ENCODE measurements at places on chromosomes 3 and 15.

GRCh38 chr3:171159024-171159821, 132.7 kb upstream of the SLC2A2 start:
- DNase-seq, result no peak

DNA sequence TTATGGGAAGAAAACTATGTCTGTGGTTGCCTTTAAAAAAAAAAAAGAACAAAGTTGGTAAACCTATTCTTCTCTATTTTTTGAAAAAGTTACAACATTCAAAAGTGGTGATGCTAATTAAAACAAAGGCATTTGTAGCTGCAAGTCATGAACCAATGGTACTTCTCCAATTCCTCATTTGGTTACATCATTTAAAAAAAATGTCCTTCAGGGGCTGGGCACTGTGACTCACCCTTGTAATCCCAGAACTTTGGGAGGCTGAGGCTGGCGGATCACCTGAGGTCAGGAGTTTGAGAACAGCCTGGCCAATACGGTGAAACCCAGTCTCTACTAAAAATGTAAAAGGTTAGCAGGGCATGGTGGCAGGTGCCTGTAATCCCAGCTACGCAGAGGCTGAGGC, 574.6 kb downstream of the VGLL3 start:
- DNase-seq, result no peak

DNA sequence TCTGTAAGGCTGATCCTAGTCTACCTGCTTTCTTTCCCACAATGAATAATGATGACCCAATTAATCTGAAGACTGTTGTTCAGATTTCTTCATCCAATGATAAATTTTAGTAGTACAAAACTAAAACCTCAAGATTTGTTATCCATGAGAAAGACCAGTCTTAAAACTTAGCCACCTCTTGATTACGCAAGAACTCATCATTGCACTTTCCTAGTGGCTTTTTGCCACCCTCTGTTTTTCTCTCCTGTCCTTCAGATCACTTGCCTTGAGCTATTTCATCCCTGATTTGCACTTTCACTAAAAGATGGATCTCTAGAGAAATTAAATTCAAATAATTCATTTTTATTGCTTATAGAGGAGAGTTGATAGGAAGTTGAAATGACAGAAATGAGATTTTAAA, 142.7 kb upstream of the RBMS3 start:
- no peak for DNase-seq

DNA sequence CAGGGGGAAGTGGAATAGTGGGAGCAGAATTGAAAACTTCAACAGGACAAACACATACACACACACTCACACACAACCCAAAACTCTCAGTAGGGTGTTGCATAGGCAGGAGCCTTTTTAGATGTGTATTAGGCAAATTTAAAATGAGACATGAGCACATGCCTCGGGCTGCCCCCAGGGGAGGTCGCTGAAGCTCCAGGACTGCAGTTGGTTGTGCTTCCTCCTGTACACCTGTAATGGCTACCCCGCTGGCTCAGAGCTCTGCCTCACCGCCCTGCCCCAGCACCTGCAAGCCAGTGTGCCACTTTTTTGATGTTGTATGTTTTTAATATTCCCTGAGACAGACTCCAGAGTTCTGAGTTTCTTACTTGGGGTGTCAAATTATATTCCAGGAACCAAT, 303.4 kb upstream of the NR2E3 start:
- DNase-seq, result no peak

DNA sequence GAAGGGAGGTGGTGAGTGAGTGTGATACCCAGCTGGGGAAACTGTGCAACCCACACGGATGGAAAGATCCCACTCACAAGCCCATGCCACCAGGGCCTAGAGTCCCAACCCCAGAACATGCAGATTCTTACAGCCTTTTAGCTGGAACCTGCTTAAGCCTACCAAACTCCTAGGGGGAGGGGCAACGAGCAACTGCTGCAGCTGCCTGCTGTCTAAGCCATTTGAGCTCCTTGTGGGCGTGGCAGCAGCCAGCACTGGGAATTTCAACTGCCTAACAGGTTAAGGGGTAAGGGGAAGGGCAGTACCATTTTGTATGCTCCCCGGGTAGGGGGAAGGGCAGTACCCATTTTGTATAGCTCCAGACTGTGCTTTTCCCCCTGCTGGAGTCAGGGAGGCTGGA, 673.2 kb upstream of the BCHE start:
- no peak for DNase-seq

DNA sequence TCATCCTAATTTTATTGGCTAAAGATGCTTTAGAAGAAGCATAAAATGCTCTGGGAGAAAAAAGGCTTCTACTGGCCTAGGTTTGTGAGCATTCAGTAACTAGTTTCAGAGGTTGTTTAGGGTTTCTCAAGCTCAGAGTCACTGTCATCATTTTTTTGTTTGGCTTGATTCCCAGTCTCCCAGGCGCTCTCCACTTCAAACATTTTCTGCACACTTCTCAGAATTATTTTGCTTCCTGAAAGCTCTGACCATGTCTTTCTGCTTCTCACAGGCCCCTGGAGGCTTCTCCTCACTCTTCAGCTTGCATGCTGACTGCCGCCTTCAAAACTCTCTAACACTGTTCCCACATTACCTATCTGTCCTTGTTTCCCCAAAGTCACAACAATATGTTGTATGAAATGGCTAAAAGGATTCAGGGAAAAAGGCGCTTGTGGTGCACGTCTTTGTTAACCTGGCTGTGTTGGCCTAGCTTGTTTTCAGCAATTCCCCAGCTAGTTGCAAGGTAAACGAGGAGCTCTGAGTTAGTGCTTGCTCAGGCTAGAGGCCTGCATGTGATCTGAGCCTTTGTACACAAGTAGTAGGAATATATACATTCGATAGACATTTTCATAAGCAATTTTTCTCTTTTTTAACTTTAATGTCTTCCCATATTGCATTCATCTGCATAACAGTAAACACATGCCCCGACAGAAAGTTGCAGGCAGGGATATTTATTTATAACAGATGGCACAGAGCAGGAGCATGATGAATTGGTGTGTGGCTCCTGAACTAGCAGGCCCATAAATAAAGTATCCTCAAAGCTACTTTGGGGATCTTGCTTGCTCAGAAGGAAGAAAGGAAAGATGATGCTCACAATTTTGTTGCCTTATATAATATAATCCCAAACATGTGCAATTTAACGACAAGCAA, 129.2 kb upstream of the DPH6 start:
- DNase-seq, result no peak

GRCh38 chr15:37900326-37901221, 33.9 kb upstream of the TMCO5A start:
- DNase-seq, result no peak

DNA sequence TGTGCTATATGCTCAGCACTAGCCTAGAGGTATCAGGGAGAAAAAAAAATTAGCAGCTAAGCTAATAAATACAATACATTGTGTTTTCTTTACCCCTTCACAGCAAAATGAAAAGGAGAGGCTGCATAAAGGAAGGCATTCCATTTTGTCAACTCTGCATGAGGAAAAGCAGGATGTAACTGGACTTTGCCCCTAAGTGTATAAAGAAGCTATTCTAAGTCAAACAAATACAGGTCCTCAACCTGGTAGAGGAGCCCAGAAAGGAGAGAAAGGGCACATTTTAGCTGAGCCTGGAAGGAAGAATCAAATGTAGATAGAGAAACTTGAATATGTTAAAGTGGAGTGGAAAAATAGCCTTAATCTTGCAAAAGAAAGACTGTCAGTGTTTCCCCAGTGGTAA, 89.0 kb upstream of the SPRED1 start:
- DNase-seq, result no peak

GRCh38 chr3:45499529-45499928, 95.0 kb upstream of the LIMD1 start:
- DNase-seq, result no peak

GRCh38 chr3:14804835-14805780, 13.7 kb upstream of the FGD5 start:
- DNase-seq, result no peak

DNA sequence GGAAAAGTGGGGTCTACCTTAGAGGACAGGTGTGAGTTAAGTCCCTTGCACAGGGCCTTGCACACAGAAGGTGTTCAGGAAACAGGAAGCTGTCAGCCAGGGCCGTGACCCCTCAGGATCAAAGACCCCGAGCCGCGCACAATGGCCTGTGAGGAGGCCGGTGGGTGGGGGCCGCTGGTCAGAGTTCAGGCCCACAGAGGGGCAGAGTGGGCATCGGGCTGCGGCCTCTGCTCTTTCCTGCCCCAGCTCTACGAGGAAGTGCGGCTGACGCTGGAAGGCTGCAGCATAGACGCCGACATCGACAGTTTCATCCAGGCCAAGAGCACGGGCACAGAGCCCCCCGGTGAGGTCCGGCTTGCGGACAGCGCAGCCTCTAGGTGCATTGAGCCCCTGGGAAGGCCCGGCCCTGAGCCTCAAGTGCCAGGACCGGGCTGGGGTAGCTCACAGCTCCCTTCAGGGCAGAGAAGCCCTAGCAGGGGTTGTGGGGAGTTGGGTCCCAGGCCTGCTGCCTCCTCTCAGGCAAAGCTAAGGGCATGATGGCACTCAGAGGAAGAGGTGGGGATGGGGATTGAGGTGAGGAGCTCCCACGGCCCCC, 37.2 kb downstream of the PSTPIP1 start:
- no peak for DNase-seq

GRCh38 chr3:160129459-160130061, 95.7 kb upstream of the C3orf80 start:
- DNase-seq, result no peak

- DNase-seq, result no peak
Measured at GRCh38 chr3:127546970-127547733, 43.4 kb downstream of the TPRA1 start.

GRCh38 chr3:45786801-45787495, 9.4 kb downstream of the SLC6A20 start:
- DNase-seq, result no peak

DNA sequence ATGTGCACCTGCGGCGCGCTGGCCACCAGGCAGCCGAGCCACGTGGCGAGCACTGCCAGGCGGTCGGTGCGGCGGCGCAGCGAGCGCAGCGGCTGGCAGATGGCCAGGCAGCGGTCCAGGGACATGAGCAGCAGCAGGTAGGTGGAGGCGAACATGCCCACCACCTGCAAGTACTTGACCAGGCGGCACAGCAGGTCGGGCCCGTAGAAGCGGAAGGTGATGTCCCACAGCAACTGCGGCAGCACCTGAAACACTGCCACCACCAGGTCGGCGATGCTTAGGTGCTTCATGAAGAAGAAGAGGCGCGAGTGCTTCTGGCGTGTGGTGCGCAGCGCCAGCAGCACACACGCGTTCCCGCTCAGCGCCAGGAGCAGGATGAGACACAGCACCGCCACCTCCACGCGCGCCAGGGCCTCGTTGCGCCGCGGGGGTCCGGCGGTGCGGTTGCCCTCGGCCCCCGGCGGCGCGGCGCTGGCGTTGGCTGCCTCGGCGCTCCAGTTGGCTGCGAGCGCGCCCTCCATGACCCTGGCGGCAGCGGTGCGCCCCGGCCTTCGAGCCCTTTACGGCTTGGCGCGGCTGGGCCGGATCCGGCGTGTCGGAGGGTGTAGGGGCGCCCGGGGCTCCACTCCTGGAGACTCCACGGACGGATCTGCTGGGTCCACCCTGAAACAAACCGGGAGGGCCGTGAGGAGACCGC, 1.6 kb downstream of the OXTR start:
- DNase-seq, result no peak

DNA sequence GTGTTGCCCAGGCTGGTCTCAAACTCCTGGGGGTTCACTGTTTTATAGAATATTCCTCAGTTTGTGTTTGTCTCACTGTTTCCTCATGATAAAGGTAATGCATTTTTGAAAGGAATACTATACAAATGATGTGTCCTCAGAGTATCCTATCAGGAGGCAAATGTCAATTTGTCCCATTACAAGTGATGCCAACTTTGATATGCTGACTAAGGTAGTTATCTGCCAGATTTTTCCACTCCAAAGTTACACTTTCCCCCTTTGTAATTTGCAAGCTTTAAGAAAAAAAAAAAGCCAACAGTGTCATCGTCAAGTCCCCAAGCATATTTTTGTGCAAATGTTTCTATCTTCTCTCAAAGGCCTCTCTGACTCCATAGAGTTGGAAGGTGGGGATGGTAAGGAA, 9.0 kb downstream of the EIF5A2 start:
- no peak for DNase-seq

GRCh38 chr3:141228395-141228794, 3.2 kb upstream of the PXYLP1 start:
- no peak for DNase-seq

DNA sequence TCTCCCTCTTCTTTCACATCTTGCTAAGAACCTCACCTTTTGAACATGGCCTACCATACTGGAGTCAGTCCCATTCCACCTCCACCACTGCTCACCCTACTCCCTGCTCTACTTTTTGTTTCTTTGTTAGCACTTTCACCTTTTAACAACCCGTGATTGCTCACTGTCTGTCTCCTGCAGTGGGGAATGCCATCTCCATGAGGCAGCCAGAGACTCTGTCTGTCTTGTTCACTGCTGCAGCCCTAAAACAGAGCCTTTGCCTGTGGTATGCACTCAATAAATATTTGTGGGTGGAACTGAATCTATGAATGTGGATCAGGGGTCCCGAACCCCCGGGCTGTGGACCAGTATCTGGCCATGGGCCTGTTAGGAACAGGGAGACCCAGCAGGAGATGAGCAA, 16.5 kb upstream of the TLE3 start:
- no peak for DNase-seq

DNA sequence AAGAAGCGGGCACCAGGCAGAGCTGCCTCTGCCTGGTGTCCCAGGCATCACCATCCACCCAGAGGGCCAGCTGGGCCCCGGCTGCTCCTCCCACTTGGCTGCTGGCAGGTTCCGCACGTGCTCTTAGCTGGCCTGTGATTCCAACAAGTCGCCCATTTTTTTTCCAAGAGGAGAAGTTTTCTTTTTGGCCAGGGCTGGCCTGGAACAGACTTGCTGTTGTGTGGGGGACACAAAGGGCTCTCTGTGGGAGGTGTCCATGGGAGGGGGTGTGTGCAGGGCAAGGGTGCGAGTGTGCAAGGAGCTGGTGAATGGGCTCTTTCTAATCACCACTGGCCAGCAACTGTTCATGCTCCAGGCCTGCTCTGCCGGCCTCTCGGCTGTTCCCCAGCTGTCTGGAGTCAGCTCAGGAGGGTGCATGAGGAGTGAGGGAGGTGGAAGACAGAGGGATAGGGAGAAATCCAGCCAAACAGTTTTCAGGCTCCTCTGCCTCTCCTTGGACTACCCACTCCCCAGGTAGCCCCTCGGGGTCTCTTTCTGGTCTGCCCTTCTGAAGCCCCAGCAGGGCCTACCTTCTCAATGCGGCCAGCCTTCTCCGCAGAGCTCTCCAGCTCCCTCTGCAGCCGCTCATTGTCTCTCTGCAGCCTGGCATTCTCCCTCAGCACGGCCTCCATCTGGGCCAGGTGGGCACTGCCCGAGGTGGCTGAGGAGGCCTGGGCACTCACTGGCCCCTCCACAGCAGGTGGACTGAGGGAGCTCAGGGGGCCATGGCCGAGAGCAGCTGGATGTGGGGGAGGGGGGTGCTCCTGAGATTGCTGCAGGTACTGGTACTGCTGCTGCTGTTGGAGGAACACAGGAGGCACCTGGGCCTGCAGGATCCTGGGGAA, 7.1 kb downstream of the AMOTL2 start:
- DNase-seq, result no peak

DNA sequence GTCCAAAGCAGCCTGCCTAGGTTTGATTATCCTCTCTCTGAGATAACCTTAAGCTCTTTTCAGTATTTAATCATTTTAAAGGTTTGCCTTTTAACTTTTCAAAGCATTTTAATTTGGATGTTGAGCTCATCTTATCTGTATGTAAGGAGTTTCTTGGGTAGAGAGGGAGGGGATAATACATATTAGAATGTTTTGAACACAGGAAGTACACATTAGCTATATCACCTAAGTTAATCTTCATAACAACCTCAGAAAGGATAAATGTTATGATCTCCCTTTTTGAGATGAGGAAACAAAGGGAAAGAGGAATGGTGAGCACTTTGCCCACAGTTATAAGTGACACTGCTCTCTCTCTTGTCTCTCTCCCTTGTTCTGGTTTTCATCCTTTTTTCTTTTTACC, 2.2 kb upstream of the CD47 start:
- no peak for DNase-seq

GRCh38 chr3:35894735-35895134, 255.4 kb downstream of the ARPP21 start:
- DNase-seq, result no peak

Data from cortex of kidney (tissue), 1 donor.